ENCODE measurements at places on chromosomes 7 and 10.

GRCh38 chr10:76297780-76298281 lies 866.4 kb downstream of the LRMDA start:
- no peak for DNase-seq

DNA sequence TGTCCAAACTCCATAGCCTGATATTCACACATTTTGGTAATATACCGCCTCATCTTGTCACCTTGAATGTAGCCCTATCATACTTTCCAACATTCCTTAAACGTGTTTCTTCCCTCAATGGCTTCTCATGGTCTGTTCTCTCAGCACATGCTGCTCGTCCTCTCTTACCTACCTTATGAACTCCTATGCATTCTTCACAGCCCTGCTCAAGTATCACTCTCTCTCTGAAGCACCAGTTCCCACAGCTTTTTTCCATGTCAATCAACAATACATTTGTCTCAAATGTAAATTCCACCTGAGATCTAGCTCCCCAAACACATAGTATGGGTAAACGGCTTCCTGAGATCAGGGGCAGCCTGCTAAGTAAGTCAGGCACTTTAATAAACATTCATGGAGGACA lies 85.2 kb upstream of the ZMIZ1 start:
- no peak for DNase-seq

DNA sequence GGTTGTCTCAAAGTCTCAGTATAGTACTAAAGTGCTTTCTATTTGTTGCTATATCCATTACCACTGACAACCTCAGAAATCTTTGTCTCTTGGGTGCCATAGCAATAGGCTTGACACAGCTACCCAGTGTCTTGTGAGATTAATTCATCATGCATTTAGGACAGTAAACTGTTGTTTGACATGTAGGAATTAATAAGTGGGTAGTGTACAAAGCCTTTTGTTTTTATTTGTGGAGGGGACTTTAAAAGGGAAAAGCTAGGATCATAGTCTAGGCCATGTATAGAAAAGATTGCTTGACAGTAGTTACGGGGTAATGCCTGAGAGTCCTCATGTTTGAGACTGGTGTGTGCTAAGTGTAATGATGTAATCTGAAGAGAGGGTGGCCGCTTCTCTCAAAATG lies 102.6 kb upstream of the AGR3 start:
- DNase-seq, result no peak

DNA sequence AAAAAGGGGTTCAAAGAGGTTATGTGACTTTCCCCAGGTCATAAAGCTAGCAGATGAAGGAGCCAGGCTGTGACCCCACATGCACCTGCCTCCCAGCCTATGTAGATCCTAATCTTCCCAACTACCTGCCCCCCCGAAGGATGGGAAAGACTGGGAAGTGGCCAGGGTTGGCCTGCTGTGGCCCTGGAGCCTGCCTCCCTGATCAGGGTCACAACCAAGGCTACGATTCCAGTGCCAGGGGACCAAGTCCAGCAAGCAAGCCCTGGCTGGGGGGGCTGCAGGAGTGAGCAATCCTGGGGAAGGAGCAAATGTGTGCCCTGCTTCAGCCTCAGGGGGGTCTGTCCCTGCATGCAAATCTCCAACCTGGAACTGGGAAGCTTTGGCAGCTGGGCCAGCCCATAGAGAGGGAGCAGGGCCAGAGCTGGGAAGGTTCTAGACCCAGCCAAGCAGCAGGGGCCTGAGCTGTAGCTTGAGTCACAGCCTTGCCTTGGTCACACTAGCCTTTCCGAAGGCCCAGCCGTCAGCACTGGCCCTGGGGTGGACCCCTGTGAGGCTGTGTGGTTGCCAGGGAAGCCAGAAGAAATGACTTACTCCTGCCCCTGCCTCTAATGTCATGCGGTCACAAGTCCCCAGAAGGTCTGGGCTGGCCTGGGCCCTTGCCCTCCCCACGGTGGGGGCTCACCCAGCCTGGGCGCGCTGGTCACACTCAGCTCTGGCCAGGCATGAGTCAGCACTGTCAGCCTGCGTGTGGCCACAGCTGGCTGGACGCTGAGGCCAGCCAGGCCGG lies 96.4 kb upstream of the ZMIZ1 start:
- DNase-seq, result peak; percentile 83

- no peak for DNase-seq
These were observed 560.6 kb downstream of the GATA3 start for GRCh38 chr10:8615118-8615517.

Measured in IMR-90 (cell line).